ENCODE measurements at places on chromosomes 12 and 14.

GRCh38 chr12:121190523-121191031 is 19.4 kb upstream of the P2RX4 start:
- peak; percentile 94 for DNase-seq

- DNase-seq: no peak
These were observed 172.2 kb upstream of the ATP2B1 start for GRCh38 chr12:89880690-89881350.

DNA sequence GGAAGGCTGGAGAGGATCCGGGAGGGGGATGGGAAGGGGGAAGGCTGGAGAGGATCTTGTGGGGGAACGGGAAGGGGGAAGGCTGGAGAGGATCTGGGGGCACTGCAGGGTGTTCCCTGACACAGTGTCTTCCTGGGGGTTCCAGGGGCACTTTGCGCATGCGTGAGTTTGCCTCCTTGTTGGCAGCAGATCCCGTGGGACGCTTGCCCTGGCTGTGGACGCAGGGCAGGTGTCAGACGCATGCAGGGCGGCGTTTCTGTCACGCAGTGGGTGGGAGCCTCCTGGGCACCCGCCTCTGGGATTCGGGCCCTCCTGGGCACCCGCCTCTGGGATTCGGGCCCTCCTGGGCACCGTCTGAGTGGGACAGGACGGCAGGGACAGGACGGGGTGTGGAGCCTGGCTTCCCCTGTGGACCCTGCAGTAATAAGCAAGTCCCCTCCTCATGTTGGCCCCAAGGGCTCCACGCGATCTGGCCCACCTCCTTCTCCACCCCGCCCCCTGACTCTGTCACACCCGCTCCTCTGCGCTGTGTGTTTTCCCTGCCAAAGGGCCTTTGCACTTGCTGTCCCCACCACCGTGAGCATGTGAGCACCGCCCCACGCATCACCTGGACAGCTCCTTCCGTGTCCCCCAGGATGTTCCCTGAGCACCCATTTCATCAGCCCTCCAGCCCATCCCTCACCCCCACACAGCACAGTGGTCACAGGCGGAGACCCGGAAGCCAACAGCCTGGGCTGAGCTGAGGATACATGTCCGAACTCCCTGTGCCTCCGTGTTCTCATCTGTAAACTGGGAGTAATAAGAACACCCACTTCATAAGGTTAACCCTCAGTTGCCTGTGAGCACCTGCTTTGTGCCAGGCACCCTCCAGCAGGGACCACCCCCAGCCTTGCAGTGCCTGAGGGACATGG is 4.4 kb downstream of the MMP17 start:
- peak; percentile 93 for DNase-seq

- DNase-seq: no peak
These were observed 79.1 kb upstream of the EEA1 start for GRCh38 chr12:93008044-93008778.
